ENCODE measurements at places on chromosomes 4 and X.

GRCh38 chrX:16445166-16445752, 204.7 kb upstream of the S100G start:
- DNase-seq: no peak

- no peak for DNase-seq
Measured at GRCh38 chr4:101707596-101707995, 82.9 kb upstream of the BANK1 start.

DNA sequence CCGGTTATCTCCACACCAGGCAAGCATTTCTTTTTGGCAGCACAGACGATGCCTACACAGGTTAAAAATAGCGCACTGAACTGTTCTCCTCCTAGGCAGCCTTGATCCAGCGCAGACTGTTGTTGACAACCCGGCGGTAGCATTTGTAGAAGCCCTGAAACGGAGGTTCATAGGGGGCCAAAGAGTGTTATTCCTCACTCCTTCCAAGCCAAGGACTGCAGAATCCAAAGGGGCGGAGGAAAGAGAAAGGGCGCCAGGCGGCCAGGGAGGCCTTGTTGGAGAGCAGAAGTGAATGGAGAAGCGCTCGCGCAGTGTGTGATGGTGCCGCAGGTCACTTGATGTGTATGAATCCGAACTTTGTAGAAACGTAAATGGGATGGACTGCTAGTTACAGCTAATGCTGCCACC, 82.7 kb downstream of the TENM3 start:
- no peak for DNase-seq

GRCh38 chr4:169530048-169530447, 82.3 kb downstream of the NEK1 start:
- DNase-seq: no peak

- DNase-seq: no peak
Measured at GRCh38 chr4:124635331-124635730, 77.2 kb downstream of the ANKRD50 start.

DNA sequence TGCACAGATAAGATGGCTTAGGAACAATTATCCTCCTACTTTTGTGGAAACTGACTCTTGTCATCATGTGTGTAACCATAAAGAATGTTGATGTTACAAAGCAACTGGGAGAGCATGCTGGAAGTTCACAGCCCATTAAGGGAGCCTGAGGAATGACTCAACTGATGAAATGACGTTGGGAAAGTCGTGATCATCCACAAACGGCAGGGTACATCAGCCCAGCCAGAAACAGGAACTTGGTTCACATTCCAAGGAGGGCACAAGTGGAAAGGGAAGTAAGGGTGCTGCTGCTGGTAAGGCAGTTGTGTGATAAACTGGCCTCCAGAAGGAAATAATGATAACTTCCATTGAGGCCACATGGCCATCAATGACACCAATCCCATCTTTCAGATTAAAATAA, 6.7 kb downstream of the TEC start:
- no peak for DNase-seq

- DNase-seq: no peak
Measured at GRCh38 chrX:6199486-6199885, 29.2 kb downstream of the NLGN4X start.

GRCh38 chr4:20311856-20312255, 60.2 kb downstream of the SLIT2 start:
- no peak for DNase-seq

DNA sequence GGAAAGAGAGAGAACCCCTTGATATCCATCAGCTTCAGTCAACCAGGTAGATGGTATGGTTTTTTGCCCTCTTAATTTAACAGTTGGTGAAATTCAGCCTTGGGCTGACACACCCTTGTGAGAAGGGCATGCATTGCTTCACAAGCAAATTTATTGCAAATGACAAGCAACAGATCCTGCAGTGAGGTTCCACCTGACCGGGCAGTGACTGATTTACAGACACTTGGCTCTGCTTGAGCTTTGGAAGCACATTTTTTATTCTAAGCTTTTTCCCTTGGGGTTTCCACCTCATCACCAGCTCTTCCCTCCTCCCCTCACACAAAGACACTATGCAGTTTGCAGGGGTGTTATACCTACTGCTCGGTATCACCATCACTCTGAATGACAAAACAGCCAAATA, 28.3 kb upstream of the SERTM2 start:
- no peak for DNase-seq

DNA sequence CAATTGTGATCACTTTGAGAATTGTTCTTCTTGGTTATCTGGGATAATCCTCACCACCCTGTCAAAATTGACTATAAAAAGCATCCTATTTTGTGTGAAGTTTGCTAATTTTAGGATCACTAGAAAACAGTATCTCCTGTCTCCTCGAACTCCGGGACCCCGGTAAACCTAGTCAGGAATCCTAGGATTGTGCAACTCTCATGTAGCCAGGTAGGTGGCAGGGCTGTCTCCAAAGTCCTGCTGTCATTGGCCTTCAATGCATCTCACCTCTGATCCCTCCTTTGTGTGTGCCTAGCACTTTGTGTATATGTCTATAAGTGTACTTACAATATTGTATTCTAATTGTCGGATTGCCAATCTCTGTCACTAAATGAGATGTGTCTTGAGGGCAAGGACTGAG, 1564.8 kb downstream of the RPA4 start:
- no peak for DNase-seq

GRCh38 chrX:7654316-7654715, 188.7 kb upstream of the VCX start:
- DNase-seq: no peak

- DNase-seq: no peak
Measured at GRCh38 chr4:156976147-156976546, 4.5 kb upstream of the PDGFC start.

- no peak for DNase-seq
Measured at GRCh38 chr4:16045687-16046086, 38.1 kb downstream of the PROM1 start.

DNA sequence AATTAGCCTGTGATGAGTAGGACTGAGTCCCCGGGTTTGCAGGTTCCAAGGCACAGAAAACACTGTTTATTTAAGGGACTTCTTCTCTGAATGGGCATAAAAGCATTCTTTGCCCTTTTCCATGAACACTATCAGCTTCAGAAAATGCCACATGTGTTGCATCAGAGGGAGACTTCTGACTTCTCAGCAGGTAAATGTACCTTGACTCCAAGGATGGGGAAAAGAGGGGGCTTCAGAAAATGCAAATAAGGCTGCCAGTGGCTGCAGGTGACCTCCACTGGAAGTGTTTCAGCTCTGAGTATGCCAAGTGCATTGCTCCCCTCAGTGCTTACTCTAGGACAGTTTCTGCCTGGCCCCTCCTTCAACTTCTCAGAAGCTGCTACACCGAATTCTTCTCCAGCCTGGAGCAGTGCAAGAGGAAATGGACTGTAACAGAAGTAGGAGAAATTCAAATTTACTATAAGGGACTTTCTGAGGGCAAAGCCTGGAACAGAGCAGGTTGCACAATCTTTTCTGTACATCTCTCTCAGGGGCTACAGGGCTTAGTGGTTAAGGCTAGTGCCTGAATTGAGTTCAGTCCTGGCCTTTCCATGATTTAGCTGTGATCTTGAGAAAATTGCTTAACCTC, 233.2 kb downstream of the PTTG2 start:
- no peak for DNase-seq

GRCh38 chr4:74999714-75000309, 66.9 kb downstream of the PARM1 start:
- no peak for DNase-seq

DNA sequence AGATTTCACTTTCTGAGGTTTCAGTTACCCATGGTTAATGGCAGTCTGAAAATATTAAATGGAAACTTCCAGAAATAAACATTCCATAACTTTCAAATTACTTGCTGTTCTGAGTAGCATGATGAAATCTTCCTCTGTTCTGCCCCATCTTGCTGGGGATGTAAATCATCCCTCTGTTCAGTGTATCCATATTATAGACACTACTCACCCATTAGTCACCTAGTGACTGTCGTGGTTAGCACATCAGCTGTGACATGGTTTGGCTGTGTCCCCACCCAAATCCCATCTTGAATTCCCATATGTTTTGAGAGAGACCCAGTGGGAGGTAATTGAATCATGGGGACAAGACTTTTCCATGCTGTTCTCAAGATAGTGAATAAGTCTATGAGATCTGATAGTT, 125.5 kb upstream of the GIMD1 start:
- DNase-seq: no peak

DNA sequence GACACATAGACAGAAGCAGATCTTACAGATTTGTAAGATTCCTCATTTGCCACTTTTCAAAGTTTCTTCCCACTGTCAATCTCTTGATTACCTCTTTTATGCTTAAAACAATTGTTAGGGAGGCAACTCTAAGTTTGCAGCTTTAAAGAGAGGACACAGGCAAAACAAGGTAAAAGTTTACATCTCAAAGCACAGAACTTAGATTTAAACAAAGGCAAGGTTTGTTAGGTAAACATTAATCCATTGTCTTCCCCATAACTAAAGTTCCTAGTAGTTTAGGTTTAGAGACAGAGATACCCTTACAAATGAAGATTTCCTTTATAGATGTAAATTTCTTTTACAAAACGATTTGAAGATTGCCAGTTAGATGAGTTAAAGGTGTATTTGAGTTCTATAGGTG, 176.9 kb downstream of the AASDH start:
- no peak for DNase-seq

GRCh38 chr4:140930557-140930956, 174.4 kb upstream of the TBC1D9 start:
- DNase-seq: no peak

DNA sequence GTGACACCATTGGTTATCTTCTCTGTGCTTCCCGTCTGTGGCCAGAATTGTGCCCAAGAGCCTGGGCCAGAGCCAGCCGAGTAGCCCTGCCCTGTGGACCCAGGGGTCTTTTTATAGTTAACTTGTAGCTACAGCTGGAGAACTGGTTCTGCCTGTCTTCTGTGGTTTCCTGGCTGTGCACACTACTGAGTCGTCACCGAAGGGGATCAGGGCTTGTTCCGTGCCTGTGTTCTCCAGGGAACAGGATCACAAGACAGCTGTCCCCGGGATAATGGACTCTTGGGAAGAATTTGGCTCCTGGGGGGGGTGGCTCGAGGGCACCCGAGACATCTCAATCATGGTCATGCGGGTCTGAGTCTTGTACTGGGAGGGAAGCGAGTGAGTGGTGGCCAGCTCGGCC, 22.1 kb upstream of the OPN1LW start:
- no peak for DNase-seq

GRCh38 chrX:54826598-54826997, 19.1 kb downstream of the MAGED2 start:
- DNase-seq: no peak

DNA sequence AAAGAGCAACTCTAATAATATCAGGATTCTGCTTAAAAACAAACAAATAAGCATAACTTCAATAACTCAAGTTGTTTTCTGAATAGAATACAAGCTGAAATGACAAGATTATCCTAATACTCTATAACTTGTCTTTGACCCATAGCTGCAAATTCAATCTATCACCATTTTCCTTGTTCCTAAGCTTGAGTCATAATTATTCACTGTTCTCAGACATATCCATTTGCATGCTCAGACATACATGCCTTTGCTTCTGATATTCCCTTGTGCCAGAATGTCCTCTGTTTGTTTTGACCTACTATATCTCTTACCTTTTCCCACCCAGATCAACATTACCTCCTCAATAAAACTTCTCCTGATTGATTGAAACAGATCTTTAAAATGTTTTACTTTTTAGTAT, 109.7 kb downstream of the SNCA start:
- no peak for DNase-seq

DNA sequence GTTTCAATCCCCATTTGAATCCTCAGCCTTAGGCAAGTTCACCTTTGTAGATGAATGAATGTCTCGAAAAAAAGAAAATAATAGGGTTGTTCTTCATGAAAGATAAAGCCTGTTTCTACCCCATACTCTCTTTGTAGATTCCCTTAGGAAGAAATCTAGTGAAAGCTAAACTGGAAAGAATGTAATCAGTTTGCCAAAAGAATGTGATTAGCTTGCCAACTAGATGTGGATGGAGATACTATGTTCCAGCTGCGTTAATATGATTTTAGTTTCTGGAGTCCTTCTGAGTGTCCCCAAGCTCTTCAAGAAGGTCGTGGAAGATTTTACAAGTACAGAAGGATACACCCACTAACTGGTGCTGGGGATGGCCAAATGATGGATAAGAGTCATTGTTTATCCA, 162.3 kb upstream of the EDNRA start:
- DNase-seq: no peak

GRCh38 chrX:151478058-151478457, 81.1 kb downstream of the VMA21 start:
- DNase-seq: no peak

GRCh38 chr4:1291091-1291490, 1.4 kb downstream of the MAEA start:
- DNase-seq: no peak

- DNase-seq: no peak
Measured at GRCh38 chr4:154014407-154015321, 225.8 kb upstream of the SFRP2 start.

DNA sequence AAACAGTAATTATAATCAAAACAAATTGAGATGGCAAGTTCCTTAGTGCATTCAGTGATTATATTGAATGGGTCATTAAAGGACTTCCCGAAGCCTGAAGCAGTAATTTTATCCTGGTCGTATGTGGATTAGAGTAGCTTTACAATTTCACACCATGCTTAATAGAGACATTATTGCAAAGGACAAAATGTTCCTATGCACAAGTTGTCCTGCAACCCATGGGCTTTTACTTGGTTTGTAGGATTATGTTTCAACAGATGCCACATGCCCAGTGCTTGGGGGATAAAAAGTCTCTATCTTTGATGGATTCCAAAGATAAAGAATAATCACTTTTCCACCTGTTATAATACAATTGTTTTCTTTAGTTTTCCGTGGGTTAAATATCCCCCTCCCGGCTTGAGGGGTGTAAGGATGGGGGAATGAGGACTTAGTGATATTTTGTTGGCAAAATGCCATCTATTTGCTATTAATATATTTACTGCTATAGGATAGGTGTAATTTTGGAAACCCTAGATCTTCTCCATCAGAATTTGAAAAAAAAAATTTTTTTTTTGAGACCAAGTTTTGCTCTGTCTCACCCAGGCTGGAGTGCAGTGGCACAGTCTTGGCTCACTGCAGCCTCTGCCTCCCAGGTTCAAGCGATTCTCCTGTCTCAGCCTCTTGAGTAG, 156.5 kb upstream of the ETNPPL start:
- no peak for DNase-seq

DNA sequence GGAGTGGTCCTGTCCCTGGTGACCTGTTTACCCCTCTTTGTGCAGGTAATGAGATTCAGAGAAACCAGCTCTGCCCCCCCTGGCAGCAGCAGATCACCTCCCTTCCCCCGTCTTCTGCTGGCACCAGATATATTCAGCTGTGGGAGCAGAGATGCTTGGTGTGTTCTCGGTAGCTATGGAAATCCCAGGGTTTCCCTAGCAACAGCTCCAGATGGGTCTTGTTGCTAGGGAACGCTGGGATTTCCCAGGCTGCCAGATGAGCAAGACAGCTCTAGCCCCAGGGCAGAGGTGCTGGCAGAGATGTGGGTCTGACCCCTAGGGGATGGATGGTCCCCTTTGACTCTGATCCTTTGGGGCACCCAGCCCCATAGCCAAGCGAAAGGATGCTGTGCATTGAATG, 20.2 kb downstream of the CETN2 start:
- no peak for DNase-seq
